ENCODE measurements at places on chromosomes 11 and 22.
A peak's percentile ranks its signal among the peaks of the same experiment; 100 is the strongest.

GRCh38 chr11:68374531-68374930 lies 62.1 kb downstream of the LRP5 start:
- DNase-seq = no peak

DNA sequence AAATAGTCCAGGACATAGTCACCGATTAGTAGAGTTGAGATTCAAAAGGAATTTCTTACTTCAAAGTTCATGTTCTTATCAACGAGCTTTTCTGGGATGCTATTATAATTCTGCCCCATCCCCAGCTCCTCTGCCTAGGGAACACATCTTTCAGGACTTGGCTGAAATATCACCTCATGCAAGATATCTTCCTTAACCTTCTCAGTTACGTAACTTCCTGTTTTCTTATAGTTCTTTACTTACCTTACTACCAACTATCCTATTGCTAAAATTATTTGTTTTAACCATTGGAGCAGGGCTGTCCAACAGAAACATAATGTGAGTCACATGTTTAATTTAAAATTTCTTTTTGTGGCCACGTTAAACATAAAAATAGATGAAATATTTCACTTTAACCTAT lies 2.3 kb downstream of the NARS2 start:
- DNase-seq = no peak

DNA sequence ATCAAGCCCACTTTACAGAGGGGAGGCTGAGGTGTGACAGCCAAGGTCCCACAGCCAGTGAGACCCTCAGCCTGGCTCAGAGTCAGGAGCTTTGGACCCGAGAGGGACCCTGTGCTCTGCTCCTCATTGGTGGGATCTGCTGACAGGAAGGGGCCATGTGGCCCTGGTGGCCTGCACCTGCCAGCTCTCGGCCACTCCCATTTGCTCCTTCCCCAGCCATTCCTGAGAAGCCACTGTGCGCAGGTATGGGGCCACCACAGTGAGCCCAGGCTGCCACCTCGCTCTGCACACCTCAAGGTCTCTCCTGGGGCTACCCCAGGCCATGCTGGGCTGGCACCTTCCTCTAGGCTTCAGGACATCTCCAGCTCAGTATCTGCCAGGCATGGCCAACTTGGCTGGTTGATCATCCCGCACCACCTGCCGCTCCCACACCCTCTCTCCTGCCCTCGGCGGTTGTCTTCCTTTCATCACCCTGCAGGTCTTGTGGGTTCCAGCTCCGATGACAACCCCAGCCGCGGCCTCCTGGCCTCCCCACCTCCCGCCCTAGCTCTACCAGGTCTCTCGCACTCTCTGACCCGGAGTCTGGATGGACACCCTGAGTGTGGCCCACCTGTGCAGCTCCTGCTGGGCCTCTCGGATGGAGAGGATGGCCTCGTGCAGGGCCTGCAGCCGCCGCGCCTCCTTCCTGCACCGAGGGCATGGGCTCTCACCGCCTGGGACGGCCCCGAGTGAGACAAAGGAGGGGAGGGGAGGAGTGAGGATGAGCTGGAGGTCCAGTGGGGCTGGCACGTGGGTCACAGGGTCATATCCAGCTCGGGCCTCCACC lies 32.2 kb upstream of the CARS1 start:
- no peak for DNase-seq

DNA sequence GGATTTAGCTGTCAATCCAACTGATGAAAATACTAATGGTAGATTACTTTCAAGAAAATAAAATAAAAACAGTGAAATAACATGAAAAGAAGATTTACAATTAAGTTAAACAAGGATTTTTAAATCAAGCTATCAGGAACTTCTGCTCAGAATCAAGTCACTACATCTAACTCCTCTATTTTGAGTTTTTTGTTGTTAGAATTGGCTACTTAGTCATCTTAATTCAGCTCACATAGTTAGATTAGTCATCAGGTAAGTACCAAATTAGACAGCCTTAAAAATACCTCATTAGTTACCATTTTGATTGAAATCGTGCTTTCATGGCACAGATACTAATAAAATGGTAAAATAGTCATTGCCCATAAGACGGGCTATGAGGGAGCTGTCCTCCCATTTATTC lies 35.8 kb downstream of the BTG4 start:
- DNase-seq = no peak

- DNase-seq = no peak
Observed at GRCh38 chr22:23841736-23842445, 3.1 kb upstream of the DERL3 start.

DNA sequence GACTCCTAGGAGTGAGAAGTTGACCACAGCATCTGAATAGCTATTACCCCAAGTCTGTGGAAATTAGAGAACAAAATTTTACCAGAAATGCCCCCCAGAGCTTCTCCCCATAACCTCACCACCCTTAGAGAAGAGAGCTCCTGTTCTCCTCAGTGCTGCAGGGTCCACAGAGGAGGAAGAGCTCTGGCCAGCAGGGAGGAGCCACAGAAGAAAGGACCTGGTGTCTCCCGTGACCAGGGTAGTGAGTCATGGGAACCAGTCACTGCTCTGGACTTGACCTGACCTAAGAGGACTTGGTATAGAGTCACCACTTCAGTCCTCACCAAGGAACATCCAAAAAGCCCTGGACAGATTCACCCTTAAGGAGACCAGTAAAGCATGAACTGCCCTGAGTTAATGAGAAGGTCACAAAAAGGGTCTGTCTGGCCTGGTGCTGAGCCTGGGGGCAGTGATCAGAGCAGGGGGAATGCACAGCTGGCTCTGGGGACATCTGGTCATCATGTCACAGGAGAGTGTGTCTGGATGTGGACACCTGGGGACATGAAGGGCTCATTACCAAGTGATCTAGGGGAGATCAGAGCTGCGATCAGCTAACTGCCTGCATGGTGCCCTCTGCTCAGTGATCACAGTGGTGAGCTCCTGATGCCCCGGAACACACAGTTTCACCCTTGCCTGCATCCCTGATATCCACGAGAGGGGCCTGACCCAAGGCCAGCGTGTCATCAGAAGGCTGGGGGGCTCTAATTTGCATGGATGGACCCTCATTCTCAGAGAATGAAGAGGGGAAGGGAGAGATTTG lies 103.3 kb upstream of the TOP3B start:
- no peak for DNase-seq

GRCh38 chr22:27127911-27128310 lies 470.5 kb downstream of the MIAT start:
- no peak for DNase-seq

DNA sequence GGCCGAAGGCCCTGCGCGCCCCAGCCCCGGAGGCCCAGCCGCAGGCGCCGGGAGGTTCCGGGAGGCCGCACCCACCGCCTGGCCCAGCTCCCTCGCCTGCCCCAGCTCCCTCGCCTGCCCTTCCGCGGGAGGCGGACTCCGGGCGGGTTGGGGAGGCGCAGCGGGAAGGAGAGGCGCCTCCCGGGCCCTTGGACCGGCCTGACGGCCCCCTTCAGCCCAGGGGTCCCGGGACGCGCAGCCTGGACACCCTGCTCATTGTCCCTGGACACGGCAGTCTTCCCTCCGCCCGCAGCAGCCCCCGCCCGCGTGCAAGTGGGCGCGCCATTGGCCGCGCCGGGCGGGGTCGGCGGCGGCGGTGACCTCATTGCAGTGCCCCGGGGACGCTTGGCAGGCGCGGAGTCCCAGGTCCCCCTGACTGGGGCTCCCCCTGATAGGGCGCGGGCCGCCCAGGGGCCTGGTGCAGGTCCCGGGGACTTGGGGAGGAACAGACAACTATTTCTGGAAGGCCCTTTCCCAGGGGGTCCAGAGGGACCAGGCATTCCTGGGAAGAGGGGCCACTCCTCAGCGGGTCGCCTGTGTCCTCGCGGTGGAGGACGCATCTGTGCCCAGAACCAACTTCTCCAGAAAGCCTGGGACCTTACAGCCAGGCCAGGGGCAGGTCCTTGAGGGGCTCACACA lies 501 bp downstream of the CD151 start:
- no peak for DNase-seq

- no peak for DNase-seq
Observed at GRCh38 chr11:6523253-6523652, 26.2 kb downstream of the DNHD1 start.

- no peak for DNase-seq
Observed at GRCh38 chr22:23682827-23683355, 7.9 kb upstream of the RGL4 start.

GRCh38 chr11:69075421-69076128 lies 26.8 kb downstream of the TPCN2 start:
- DNase-seq = no peak

GRCh38 chr11:16881074-16881709 lies 133.0 kb downstream of the PLEKHA7 start:
- no peak for DNase-seq

- no peak for DNase-seq
Observed at GRCh38 chr11:19980957-19981669, 179.2 kb downstream of the DBX1 start.

DNA sequence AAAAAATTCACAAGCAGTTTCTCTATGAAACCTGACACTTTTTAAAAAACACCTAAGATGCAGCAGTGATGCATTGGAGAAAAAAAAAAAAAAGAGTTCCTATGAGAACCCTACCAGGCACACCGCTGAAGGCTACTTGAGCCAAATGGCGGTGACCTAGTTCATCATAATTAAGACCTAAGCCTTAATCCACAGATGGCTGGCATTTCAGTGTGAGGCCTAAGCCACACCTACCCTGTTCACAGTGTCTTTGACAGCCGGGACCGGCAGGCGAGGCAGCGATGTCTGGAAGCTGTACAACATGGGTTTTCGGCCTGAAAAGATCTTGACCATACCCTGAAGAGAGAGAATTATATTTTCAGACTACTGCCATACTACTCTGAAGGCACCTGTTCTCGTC lies 38.0 kb downstream of the CPT1A start:
- DNase-seq = no peak

DNA sequence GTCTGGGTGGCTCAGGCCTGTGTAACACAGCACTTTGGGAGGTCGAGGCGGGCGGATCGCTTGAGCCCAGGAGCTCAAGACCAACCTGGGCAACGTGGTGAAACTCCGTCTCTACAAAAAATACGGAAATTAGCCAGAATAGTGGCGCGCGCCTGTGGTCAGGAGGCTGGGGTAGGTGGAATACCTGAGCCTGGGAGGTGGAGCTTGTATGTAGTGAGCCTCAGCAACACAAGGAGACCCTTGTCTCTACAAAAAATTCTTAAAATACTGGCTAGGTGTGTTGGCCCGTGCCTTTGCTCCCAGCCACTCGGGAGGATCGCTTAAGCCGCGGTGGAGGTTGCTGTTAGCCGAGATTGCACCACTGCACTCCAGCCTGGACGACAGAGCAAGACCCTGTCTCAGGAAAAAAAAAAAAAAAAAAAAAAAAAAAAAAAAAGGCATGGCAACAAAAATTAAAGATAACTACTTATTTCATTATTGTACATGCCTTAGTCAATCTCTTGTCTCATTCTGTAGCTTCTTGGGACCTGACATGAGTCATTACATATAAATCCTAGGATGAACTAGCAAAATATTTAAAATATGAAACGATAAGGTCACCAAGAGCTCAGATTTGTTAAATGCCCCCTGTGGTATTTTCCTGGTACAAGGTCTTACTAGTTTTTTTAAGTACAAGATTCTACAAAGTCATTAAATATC lies 1.1 kb downstream of the TAF1D start:
- peak; percentile 65 for DNase-seq

DNA sequence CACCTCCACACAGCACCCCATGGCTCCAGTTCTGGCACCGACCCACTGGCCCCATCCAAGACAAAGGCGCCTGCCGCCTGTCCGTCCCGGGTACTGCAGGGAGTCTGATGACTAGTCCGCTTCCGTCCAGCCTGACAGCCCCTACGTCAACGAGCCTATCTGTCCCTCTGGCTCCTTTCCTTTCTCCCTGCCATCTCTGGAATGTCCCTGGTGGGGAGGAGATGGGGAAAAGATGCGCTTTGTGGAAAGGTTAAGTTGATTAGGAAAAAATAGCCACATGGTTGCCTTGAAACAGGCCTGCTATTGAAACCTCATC lies 10.4 kb downstream of the PDGFB start:
- no peak for DNase-seq

DNA sequence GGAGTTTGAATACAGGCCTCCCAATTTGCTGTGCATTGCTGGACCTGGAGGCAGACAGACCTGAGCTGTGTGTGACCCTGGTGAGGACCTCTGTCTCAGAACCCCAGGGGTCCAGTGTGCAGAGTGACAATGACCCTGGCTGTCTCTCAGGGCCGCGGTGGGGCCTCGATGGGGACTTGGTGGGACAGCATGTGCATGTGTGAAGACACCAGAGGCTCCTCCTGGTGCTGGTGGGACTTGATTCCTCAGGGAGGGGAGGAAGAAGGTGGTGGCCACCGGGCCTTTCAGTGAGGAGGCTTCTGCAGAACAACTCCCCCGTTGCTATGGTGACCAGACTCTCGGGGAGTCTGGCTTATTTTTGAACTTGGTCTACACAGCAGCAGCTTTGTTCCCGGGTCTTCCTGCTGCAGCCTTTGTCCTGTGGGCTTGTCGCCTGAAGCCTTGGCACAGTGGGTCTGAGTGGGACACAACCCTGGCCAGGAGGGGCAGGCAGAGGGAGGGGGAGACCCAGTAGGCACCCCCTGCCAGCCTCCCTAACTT lies 35.3 kb downstream of the MCM5 start:
- DNase-seq = no peak

DNA sequence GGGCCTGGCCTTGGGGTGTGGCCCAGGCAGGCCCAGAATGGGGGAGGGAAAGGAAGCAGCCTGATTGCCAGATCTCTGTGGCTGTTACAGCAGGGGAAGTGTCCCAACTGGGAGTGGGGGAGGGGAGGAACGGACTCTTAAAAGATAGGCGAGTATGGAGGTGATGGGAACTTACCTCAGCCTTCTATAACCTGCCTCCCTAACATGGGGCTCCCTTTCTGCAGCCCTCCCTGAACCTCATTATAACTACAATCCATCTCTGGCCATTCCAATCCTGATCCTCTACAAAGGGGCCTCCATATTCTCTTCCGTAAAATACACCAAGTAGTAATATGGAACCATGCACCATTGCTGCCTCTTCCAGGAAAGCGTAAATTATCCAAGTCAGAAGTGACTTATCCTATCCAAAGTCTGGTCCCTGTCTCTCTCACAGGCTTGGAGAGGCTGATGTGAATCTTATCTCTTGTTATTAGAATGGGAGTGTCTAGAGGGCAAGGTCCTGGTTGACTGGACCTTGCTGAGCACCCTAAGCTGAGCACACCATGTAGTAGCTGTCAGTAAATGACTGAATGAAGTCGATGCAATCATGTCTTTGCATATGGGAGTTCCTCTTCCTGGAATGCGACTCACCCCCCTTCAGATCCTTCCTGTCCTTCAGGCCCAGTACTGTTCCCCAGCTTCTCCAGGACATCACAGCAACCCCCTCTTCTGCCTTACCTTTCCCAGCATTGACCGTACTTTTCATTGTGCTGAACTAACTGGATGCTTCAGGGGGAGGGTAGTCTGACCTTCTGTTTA lies 5.9 kb downstream of the RHOG start:
- DNase-seq = no peak

GRCh38 chr11:86802601-86803051 lies 2.3 kb downstream of the PRSS23 start:
- peak; percentile 17 for DNase-seq

DNA sequence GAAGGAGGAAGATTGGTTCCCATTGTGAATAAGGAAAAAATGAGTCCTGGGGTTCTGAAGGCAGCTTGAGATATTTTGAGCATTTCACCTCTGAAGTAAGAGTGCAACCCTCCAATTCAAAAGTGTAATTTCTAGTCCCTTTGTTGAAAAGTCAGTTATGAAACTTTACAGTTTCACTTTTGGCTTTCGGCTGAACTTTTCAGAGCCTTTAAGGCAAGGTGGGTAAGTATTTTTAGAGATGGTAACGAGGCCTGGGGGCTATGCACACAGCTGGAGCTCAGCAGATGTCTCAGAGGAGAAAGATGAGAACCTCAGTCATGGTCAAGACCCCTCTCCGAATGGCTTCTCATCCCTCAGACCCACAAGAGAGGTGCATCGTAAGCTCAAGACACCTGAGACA lies 267.6 kb downstream of the KIRREL3 start:
- DNase-seq = no peak

GRCh38 chr22:48649031-48649430 lies 1178.6 kb downstream of the BRD1 start:
- DNase-seq = no peak

Measured in stimulated activated CD4-positive, alpha-beta T cell treated with anti-CD3 and anti-CD28 coated beads, Interleukin-2, amount 100 ng/mL, for 24 hours (primary cell).